Lower lobe of right lung (tissue), 2 donors: ENCODE measurements at places on chromosomes 3 and 15. TPM values are rescaled to one million over a fixed set of nuclear protein-coding genes. Genes with fewer than 3 reads are reported as not detected.
A peak's percentile ranks its signal among the peaks of the same experiment; 100 is the strongest.

DNA sequence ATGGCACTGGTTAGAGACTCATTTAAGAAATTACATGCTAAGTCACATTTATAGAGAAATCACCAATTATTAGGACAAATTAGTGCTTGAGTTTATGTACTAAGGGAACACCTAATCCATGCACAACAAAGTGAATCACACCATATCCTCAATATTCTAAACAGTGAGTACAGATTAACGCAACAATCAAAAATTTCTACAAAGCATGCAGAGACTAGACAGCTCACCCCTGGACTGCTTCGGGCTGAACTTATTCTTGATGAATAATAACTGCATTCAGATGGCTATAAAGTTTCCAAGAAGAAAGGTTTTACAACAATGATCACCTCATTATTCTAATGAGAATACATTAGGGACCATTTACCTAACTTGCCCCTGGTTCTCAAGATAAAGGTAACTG is 66.5 kb downstream of the LRRFIP2 start:
- DNase-seq, result no peak

Gene ACTC1
- 0.62 TPM for total RNA-seq

GRCh38 chr3:105513042-105513441 is 146.3 kb downstream of the ALCAM start:
- no peak for DNase-seq

DNA sequence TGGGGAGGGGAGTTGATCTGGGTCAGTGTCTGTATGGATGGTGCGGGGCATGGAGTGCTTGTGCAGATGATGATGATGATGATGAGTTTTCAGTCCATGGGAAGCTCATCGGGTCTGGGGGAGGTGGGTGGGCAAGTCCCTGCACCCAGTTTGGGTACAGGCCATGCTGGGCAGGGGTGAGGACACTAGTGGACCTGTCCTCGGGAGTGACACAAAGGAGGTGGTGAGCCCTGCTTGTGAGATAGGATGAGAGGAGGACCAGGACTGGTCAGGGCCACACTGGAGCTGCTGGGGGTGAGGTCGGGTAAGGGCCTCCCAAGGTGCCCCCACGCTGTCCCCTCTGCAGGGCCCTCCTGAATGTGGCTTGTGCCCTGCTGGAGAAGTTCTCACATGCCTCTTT is 177.9 kb downstream of the APBA2 start:
- DNase-seq, result no peak

Gene EOGT
- 35.7 TPM for total RNA-seq

DNA sequence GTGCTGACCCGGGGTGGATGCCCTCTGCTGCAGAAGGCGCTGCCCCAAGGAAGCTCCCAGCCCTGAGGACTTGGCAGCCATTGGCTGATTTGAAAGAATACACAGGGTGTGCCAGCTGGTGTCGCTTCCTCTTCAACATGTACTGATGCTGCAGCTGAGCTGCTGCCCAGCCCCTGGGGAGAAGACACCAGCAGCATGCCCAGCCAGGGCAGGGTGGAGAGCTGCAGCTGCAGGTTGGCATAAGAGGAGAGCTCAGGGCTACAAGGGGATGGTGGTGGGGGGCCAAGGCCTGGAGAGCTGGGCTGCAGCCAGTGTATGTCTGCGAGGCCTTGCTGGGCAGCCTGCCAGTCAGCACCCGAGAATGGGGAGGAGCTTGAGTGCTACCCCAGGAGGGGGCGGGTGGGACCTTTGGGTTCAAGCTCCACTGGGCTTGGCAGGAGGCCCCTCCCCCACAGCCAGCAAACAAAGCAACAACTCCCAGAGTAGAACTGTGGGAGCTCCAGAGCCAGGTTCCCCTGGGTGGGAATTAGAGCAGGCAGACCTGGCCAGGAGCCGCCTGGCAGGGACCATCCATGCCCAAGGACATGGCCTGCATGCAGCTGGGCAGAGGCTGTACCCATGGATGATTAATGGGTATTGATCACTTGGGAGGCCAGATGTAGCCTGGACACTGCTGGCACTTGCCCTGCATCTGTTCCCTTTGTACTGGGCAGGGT is 9.2 kb upstream of the SEMA4B start:
- peak; percentile 75 for DNase-seq

DNA sequence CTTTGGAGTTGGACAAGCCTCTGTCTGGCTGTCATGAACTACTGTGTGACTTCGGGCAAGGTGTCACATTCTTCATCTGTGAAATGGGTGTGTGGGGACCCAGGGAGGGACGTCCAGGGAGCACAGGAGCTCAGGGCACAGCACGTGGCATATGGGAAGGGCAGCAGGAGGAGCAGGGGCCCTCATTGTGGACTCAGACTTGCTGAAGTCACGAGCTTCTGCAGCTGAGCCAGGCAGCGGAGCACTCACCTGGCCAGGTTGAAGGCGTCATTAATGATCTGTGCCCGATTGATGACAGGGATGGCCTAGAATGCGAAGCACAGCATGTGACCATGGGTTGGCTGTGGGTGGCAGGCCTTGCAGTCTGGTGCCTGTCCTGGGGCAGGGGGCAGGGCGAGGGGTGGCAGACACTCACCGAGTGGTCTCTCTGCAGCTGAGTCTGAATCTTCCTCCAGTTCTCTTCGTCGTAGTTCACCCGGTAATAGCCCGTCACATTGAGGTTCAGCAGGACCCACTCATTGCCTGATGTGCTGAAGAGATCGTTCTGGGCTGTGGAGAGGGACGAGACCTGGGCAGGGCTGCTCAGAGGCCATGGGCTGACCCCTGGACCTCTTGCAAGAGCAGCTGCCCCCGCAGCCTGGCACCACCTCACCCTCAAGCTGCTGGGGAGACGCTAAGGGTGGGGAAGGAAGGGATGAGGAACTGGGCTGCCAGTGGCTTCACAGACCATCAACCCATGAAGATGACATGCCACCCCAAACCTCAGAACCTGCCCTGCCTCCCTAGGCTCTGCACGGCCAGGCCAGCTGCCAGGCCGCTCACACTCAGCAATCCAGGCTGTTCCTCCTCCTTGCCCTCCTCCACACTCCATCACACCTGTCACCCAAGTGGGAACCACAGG is 15.4 kb downstream of the ANPEP start:
- peak; percentile 17 for DNase-seq
